ENCODE measurements at places on chromosomes 3 and 15. TPM values are rescaled to one million over a fixed set of nuclear protein-coding genes. Genes with fewer than 3 reads are reported as not detected.
A peak's percentile ranks its signal among the peaks of the same experiment; 100 is the strongest.

DNA sequence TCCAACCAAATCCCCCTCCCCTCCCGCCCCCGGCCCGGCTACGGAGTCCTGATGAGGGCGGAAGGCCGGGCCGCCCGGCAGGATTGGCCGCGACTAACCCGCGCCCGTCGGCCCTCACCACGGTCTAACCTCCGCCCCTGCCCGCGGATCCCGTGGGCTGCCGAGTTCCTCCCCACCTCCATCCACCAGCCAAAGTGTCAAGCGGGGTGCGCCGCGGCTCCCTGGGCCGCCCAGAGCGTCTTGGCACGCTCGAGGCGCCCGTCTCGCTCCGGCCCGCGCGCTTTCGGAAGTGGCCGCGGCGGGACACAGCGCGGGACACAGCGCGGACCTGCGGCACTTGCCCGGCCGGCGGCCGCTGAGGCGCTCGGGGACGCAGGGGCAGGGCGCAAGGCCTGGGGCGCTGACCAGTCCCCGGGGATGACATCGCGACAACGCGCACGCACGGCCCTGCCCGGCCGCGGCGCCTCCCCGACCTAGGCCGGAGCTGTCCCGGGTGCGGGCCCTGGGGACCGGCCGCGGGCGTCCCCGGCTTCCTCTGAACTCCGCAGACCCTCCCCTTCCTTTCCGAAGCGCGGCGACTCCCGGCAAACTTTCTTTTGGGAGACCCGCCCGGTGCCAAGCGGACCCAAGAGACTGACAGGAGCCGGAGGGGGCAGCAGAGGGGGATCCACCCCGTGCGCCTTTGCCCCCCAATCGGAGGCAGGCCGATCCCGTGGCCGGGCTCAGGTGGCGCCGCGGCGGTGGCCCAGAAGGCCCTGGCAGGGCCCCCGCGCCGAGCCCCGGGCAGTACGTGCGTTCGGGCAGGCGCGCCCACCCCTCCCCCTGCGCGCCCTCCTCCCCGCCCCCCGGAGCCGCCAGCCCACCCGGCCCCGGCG, 112.8 kb upstream of the ICE2 start:
- peak; percentile 53 for DNase-seq

- DNase-seq = no peak
Measured at GRCh38 chr3:10935846-10936631, 56.5 kb upstream of the SLC6A1 start.

The BCL2A1 gene
- total RNA-seq = not detected

- no peak for DNase-seq
Measured at GRCh38 chr15:81534124-81534523, 160.1 kb upstream of the TMC3 start.

DNA sequence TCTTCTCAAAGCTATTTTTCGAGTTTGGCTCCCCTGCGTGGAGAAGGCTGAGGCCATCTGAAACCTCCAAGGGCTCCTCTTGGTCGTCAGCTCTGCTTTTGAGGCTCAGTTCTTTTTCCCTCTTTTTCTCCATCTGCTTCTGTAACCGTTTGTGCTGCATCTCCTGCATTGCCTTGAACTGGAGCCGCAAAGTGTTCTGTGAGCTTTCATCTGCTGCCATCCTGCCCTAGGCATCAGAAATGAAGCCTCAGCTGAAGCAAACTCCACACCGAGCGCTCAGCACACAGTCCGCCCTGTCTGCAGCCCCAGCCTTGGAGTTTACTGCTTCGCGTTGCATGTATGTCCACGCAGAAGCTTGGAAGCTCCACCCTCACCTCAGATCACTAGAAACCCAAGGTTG, 14.9 kb downstream of the CCDC13 start:
- DNase-seq = no peak

DNA sequence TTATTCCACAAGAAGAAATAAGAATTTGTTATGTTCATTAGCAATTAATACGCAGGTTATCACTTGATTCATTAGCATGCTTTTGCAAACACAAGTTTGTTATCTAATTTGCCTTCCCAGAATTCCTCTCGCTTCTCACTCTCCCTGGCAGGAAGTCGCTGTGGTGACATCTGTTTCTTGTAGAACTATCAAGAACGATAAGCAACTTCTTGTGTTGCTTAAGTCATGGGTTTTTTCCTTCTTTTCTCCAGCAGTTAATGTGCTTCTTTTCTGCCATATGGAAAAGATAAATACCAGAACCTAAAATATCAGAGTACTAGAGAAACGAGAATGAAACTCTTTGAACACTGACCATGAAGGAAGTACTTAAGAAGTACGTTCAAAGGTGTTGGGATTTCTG, 99.8 kb upstream of the CHMP2B start:
- DNase-seq = no peak

The SEC61A1 gene
- 312 TPM for total RNA-seq

GRCh38 chr15:31259562-31260252, 66.9 kb upstream of the KLF13 start:
- DNase-seq = no peak

- DNase-seq = peak; percentile 90
Measured at GRCh38 chr15:92629975-92630626, 25.5 kb downstream of the FAM174B start.

The PAK6 gene
- total RNA-seq = not detected

The SERPINI1 gene
- 0.28 TPM for total RNA-seq

The CMTM8 gene
- total RNA-seq = 7.3 TPM

GRCh38 chr3:121989943-121990342, 32.1 kb downstream of the ILDR1 start:
- DNase-seq = no peak
